ENCODE measurements at places on chromosomes 4 and X. TPM values are rescaled to one million over a fixed set of nuclear protein-coding genes. Genes with fewer than 3 reads are reported as not detected.

The DDIT4L gene
- 0.38 TPM for total RNA-seq

The NDP gene
- total RNA-seq = 1.7 TPM

The FAM9B gene
- total RNA-seq = not detected

The SLC30A9 gene
- total RNA-seq = 44.6 TPM

The CDKL5 gene
- total RNA-seq = 21.6 TPM

The TMEM33 gene
- 50.8 TPM for total RNA-seq

The TLR3 gene
- total RNA-seq = 7.9 TPM

The SLITRK2 gene
- not detected for total RNA-seq

The CCDC149 gene
- 21.4 TPM for total RNA-seq

The NMU gene
- 0.80 TPM for total RNA-seq

The MAGEB4 gene
- not detected for total RNA-seq

The DSPP gene
- not detected for total RNA-seq

The NUDT11 gene
- total RNA-seq = 8.9 TPM

The NOX1 gene
- not detected for total RNA-seq

The SSR4 gene
- 245 TPM for total RNA-seq

The CENPI gene
- total RNA-seq = 5.7 TPM

The SPINK2 gene
- not detected for total RNA-seq

The MAGEC1 gene
- not detected for total RNA-seq

The TBL1X gene
- 14.5 TPM for total RNA-seq

The LANCL3 gene
- total RNA-seq = 0.05 TPM

The KIT gene
- 3.1 TPM for total RNA-seq

The MAMLD1 gene
- 8.8 TPM for total RNA-seq

The ABRAXAS1 gene
- 14.6 TPM for total RNA-seq

The HSFX3 gene
- total RNA-seq = not detected

The SASH3 gene
- total RNA-seq = not detected

The AFP gene
- 1.3 TPM for total RNA-seq

The SLC4A4 gene
- 12.8 TPM for total RNA-seq

The SLIT2 gene
- 41.3 TPM for total RNA-seq

The DCAF4L1 gene
- 0.24 TPM for total RNA-seq

The TCEAL9 gene
- 87.0 TPM for total RNA-seq

The XAGE1A gene
- not detected for total RNA-seq

The RBMXL3 gene
- not detected for total RNA-seq

The PDHA2 gene
- not detected for total RNA-seq

The GLUD2 gene
- 0.42 TPM for total RNA-seq

The PCDH11X gene
- not detected for total RNA-seq

The FAM47A gene
- not detected for total RNA-seq

The LNX1 gene
- total RNA-seq = 2.3 TPM

The TEX13C gene
- not detected for total RNA-seq

The TNIP3 gene
- total RNA-seq = 0.31 TPM

The HTR2C gene
- total RNA-seq = not detected

The PITX2 gene
- not detected for total RNA-seq

The ZAR1 gene
- not detected for total RNA-seq

The ASB9 gene
- not detected for total RNA-seq

The MFAP3L gene
- 6.8 TPM for total RNA-seq

The ITIH6 gene
- total RNA-seq = 0.08 TPM

The GUCY1A1 gene
- 29.4 TPM for total RNA-seq

The MBNL3 gene
- 3.8 TPM for total RNA-seq

The SATL1 gene
- 0.15 TPM for total RNA-seq

The SNCA gene
- 3.9 TPM for total RNA-seq

The PNMA6F gene
- not detected for total RNA-seq

The IBSP gene
- total RNA-seq = 0.95 TPM

The FATE1 gene
- total RNA-seq = not detected

The MAGEA9B gene
- not detected for total RNA-seq
